ENCODE measurements at places on chromosomes 7 and 10. TPM values are rescaled to one million over a fixed set of nuclear protein-coding genes. Genes with fewer than 3 reads are reported as not detected.

MKX gene
- total RNA-seq, result 0.24 TPM

ACTL6B gene
- not detected for total RNA-seq

SDK1 gene
- 1.7 TPM for total RNA-seq

CYP26C1 gene
- not detected for total RNA-seq

CNNM1 gene
- total RNA-seq, result not detected

GSTO1 gene
- 109 TPM for total RNA-seq

EMX2 gene
- 1.4 TPM for total RNA-seq

- DNase-seq, result no peak
Measured at GRCh38 chr7:130970696-130971095, 236.7 kb upstream of the KLF14 start.

DNA sequence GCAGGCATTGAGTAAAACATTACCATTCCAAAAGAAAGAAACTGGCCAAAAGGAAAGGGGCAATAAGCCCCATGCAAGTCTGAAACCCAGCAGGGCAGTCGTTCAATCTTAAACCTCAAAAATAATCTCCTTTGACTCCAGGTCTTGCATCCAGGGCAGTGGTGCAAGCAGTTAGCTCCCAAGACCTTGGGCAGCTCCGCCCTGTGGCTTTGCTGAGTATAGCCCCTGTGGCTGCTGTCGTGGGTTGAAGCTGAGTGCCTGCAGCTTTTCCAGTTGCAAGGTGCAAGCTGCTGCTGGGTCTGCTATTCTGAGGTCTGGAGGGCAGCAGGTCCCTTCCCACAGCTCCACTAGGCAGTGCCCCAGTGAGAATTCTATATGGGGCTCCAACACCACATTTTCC lies 580.1 kb upstream of the AUTS2 start:
- no peak for DNase-seq

- no peak for DNase-seq
Measured at GRCh38 chr10:110845756-110846620, 25.7 kb upstream of the PDCD4 start.

GRCh38 chr10:43437141-43437870 lies 395 bp downstream of the ZNF487 start:
- no peak for DNase-seq

- no peak for DNase-seq
Measured at GRCh38 chr10:133388973-133389818, 4.8 kb upstream of the MTG1 start.

DNA sequence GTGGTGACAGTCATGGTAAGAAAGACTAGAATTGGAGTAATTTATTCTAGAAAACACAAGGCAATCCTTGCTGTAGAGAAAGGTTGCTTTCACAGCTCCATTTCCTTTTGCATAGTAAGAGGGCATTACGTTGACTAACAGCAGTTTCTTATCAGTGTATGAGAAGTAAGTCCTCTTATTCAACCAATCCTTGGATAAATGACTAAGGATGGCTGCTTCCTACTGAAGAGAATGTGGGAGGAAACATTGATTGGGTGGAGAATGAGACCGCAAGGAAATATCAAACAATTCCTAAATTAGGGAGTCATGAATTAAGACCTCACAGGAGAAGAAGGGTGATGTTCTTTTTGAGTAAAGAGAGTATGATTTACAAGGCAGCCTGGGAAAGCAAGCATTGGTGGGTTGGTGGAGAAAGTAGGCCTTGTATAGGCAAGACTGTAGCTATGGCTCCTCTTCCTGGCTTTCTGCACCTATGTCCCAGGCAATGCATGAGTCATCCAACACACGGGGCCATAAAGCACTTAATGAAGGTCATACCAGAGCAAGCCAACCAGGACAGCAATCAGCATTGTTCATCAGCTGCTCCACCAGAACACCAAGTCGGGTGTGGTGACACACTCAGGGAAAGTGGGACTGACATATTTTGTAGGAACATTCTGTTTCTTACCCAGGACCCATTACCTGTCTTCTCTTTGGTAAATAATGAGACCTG lies 5.6 kb downstream of the MGAM start:
- DNase-seq, result no peak

- DNase-seq, result no peak
Measured at GRCh38 chr7:17069146-17069545, 187.4 kb upstream of the AGR3 start.

DNA sequence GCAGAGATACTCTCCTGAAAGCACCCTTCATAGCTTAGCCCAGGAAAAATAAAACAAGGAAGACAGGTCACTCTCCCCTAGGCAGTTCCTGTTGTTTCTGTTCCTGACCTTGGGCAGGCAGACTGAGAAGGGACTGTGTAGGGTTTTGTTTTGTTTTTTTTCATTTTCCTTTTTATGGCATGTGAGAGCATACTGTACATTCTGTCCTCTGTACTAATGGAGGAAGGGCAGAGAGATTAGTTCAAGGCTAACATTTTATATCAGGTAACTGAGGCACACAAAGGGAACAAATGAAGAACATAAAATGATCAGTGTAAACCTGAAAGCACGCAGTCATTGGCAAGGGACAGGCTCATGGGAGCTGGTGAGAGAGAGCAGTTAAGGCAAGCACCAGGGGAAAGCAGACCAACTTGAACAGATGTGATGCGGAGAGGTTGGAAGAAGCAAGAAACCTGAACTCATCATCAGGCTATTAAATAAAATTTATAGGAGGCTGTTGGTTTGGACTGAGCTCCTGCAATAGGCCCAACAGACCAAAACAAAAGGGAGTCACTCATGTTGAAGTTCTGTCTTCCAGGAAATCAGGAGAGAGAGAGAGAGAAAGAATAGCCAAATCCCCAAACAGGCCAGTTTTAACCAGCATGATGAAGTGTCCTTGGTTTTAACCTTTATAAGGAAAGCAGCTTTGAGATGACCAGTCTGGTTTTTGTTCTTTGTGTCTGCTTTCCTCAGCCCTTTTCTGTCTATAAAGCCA lies 34.1 kb upstream of the PDCD4 start:
- DNase-seq, result no peak
